Activated CD4-positive, alpha-beta memory T cell treated with anti-CD3 and anti-CD28 coated beads for 36 hours (primary cell): ENCODE measurements at places on chromosomes 6 and 20. TPM values are rescaled to one million over a fixed set of nuclear protein-coding genes. Genes with fewer than 3 reads are reported as not detected.

NECAB3 gene
- total RNA-seq: 22.7 TPM

FRS3 gene
- total RNA-seq: 4.8 TPM

DEFB132 gene
- total RNA-seq: not detected

EBF4 gene
- total RNA-seq: 5.9 TPM

KIF25 gene
- not detected for total RNA-seq

DNA sequence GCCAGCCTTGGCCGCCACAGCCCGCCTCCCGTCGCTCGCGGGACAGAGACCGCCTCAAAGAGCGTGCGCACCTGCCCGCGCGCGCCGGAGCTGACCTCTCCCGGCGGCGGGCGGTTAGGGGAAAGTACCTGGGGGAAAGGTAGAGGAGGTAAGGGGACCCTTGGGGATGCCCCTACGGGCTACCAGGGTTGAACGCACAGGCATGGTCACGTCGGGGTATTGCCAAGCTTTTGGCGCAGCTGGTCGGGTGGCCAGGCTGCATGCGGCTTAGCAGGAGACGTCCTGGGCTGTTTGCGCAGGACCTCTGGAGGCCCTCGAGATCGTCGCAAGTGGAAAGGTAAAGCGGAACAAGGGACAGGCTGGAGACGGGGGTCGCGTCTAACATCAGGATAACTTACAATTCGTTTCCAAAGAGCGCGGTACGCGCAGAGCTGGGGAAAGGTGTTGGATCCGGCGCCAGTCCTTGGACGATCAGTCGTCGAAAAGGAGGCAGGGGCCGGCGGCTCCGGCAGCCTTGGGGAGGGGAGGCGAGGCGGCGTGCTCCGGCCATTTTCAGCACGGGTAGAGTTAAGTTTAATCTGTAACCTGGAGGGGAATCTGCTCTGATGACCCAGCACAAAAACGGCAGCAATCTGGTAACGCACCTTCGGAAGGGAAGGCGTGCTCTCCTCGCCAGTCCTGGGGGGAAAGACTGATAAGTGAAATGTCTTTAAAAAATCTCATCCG, 9.0 kb downstream of the GNAS-AS1 start:
- no peak for DNase-seq

DNA sequence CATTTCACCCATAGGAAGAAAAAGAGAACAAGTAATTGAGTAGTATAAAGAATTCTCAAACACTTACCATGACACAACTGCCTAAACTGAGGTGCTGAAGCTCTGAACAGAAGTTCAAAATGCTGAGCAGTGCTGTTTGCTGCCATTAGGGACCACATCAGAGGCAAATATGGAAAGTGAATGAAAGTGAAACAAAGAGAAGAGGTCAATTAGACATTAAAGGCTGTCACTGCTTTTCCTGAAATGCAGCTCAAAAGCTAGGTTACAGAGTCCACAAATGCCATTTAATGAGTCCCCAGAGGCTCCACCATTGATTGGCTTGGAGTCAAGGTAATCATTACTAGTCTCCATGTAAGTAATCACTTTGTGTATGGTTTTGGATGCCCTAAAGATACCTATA, 46.1 kb downstream of the POU3F2 start:
- DNase-seq: no peak

GRCh38 chr6:167779129-167779992, 47.4 kb upstream of the AFDN start:
- no peak for DNase-seq

- no peak for DNase-seq
Observed at GRCh38 chr6:168050881-168051586, 28.0 kb downstream of the FRMD1 start.

DNA sequence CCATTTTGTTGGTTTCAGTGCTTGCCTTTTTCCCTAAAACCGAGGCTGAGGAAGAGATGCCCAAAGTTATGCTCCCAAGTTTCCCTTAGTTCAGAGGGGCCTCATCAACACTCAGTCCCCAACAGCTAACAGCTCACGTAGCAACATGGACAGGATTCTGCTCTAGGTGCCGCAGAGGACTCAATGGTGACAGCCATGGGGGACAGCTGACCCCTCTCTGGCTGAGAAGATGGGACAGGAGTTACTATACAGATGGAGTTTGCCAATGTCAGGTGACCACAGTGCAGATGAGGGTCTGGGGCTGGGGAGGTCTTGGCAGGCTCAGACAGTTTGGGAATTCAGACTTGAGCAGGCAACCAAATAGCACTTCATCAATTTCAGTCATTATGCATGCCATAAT, 67.3 kb downstream of the NPEPL1 start:
- no peak for DNase-seq

DNA sequence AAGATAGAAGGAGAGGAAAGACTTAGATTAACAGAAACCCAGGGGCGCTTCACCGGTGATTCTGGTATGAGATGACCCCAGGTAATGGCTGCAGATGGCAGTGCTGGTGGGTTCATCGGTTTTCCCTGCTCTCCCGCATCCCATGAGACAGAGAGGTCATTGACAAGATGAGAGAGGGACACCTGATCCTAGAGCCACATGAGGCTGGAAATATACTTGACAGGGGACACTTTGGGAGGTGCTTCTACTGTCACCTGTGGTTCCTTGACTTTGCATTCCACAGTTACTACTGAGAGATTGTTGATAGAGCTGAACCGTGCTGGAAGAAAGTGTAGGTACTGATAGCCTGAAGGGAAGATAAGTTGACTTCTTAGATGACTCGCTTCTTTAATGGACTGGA, 74.3 kb downstream of the SYNDIG1 start:
- DNase-seq: no peak

- no peak for DNase-seq
Observed at GRCh38 chr20:50230871-50231560, 40.4 kb downstream of the CEBPB start.

DNA sequence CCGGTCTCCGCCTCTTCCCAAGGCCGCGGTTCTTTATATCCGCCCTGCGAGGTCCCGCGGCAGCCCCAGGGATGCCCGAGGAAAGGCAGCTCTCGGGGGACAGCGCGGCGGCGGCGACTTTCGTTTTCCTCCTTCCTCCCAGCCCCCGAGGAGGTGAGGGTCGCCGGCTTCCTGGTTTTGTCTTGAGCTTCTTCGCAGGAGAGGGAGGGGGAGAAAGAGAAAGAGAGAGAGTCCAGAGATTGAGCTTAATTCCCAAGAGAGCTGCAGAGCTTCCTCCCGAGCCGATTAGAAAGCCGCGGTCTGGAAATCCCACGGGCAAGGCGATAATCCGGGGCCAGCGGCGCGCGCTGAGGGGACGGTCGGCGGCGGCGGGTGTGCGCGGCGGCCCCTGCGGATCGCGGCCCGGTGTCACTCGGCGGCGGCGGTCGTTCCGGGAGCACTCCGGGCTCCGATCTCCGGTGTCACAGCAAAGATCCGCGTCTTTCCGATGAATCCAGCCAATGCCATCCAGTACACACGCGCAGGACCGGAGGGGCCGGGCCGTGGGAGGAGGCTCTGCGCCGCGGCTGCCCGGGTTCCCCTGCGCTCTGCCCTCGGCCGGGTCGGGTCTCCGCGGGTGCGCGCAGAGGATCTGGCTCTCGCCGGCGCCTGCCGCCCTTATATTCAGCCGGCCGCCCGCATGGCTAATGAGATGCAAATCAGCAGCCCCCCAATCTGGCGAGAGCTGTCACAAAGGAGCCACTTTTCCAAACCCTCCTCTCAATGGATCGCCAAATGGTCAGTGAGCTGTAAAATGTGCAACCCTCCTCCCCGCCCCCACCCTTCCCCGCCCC, at the start of gene DLL1:
Gene DLL1, minus strand, starts transcription at position 783 of the 833 bp plus-strand sequence. CDS start 939 bp downstream, outside the sequence.
- peak; percentile 45 for DNase-seq

DNA sequence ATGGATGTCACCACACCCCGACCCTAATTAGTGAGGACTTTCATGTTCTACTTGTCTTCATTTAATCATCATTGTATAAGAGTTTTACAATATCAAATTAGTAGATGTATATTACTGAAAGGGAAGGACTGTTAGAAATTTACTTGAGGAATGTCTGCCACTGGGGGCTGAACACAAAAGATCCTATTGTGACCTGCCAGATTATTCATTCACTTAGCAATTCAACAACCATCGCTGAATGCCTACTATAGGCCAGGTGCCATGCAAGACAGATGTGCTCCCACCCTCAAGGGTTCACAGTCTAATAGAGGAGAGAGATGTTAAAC, 8.0 kb upstream of the RBCK1 start:
- DNase-seq: no peak

GRCh38 chr6:56227071-56227879, 20.1 kb downstream of the COL21A1 start:
- no peak for DNase-seq

- DNase-seq: no peak
Observed at GRCh38 chr20:7703551-7703961, 236.7 kb downstream of the HAO1 start.

- DNase-seq: no peak
Observed at GRCh38 chr6:971981-972640, 279.2 kb upstream of the EXOC2 start.

DNA sequence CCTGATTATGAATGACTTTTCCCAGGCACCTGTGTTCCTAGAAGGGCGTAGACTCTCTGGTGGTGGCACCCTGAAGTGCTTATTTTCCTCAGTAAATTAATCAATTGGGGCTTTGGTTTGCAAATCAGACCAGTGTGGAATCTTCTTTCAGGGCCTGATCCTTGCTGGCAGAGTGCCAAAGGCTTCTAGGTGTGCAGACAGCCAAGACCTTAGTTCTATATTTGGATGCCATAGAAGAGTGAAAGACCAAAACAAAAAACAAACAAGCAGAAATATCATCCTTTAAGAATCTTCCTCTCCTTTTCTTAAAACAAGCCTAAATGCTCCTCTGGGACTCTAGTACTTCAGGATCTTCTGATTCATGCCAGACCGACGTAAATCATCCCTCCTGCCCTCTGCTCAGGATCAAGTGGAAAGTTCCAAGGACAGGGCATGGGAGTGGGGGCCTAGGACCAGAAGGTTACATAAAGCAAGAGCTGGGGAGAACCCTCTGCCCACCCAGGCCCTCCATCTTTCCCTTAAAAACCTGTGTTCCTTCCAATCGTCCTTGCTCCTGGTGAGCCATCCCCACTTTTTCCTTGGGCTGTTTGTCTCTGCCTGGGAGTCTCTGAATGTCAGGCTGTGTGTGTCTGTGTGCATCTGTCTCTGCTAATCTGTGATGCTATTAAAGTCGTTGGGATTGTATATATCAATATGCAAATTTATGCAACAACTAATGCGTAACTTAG, 70.5 kb upstream of the MYLIP start:
- no peak for DNase-seq
